ENCODE measurements at places on chromosomes 12 and 14.

- no peak for DNase-seq
Measured at GRCh38 chr14:91244501-91244901, at the start of gene GPR68. Gene GPR68 (minus strand): TSS chr14:91244704. CDS start chr14:91235050, 9,654 bp downstream.

DNA sequence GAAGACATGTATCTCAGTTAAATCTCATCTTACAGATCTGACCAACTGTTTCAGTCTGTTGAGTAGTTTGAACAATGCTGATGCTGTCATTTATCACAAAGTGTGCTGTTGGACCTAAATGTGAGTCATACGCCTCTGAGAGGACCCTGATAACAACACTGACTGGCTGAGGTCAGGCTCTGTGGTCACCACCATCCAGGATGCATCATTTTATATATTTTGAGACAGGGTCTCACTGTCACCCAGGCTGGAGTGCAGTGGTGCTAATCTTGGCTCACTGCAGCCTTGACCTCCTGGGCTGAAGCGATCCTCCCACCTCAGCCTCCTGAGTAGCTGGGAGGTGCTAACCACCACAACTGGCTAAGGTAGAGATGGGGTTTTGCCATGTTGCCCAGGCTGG is 181.0 kb upstream of the RGS6 start:
- DNase-seq, result no peak

- DNase-seq, result peak; percentile 44
Measured at GRCh38 chr14:90383731-90384542, 12.9 kb upstream of the CALM1 start.

DNA sequence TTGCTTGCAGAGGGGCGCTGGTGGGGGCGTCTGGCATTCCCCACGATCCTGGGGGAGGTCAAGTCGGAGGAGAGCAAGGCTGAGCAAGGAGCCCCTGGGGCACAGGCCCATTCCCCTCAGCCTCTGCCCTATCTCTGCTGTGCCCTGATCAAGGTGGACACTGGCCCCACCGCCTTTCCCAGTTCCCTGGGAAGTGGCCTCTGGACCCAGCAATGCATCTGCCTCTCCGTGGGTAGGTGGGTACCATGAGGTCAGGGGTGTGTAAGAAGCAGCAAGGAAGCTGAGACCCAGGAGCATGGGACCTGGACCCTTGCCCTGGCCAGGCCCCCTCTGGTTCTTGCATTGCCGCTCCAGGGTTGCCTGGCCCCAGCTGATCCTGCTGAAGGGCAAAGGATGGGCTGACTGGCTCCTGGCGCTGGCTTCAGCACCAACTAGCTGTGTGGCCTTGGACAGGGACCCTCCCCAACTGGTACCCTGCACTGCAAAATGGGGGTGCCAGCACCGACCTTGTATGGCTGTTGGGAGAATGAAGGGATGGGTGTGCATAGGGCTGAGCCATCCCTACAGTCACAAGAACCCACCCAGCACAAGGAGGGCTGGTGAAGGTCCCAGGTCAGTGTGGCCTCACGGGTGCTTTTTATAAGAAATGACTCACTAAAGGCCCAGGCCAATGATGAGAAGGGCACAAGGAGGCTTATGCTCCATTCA is 19.6 kb downstream of the SLC25A29 start:
- DNase-seq, result no peak

- DNase-seq, result no peak
Measured at GRCh38 chr12:106581543-106582248, 1.1 kb upstream of the RFX4 start.

GRCh38 chr12:28893365-28893764 is 255.7 kb upstream of the FAR2 start:
- DNase-seq, result no peak

DNA sequence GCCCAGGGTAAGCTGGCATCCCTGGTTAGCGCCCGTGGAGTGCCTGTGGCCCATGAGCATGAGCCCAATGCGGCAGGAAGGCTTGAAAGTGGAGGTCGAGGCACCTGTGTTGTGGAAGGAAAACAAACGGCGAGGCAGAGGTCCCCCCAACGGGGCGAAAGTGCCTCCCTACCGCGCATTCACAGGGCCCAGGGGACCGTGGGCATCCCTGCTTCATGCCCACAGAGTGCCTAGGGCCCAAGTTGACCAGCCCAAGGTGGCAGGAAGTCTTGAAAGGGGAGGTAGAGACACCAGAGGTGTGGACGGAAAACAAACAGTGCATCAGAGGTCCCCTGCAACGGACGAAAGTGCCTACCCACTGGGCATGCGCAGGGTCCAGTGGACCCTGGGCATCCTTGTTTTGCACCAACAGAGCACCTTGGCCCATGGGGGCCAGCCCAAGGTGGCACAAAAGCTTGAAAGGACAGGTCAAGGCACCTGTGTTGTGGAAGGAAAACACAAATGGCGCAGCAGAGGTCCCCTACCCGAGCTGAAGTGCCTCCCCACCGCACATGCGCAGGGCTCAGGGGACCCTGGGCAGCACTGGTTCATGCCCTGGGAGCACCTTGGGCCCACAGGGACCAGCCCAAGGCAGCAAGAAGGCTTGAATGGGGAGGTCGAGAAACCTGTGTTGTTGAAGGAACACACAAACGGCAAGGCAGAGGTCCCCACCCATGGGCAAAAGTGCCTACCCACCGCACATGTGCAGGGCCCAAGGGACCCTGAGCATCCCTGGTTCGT is 377.5 kb downstream of the ALG10 start:
- no peak for DNase-seq

- DNase-seq, result no peak
Measured at GRCh38 chr12:99231031-99231430, 416.5 kb upstream of the GARIN6 start.

DNA sequence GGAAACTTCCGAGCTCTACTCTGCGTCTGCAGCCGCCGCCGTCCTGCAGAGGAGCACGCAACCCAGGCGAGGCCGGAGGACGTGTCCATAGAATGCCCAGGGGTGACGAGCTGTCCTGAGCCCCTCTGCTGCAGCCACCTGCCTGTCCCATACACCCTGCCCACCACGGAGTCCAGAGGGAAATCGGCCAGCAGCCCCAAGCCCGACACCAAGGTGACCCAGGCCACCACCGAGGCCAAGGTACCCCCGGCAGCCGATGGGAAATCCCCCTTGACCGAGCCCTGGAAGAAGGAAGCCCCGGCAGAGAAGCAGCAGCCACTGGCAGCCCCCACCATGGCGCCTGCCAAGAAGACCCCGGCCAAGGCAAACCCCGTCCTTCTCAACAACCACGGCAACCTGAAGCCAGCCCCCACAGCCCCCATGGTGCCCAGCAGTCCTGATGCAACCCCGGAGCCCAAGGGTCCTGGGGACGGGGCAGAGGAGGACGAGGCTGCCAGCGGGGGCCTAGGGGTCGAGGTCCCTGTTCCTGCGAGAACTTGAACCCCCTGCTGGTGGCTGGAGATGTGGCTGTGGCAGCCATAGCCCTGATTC is 128.7 kb upstream of the C14orf180 start:
- no peak for DNase-seq

- DNase-seq, result no peak
Measured at GRCh38 chr12:132099739-132100138, 44.4 kb downstream of the DDX51 start.

DNA sequence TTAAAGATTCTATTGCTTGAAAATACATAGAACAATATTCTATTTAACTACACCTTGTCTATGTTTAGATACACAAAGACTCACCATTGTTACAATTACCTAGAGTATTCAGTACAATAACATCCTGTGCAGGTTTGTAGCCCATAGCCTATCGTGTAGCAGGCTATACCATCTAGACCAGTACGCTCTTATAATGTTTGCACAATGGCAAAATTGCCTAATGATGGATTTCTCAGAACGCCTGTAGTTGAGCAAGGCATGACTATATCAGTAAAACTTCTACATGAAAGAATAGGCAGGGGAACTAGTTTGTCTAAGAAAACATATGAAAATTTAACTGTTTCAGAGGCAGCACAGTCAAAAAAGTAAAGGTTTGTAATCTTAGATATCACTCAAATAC is 375.9 kb downstream of the DAD1 start:
- DNase-seq, result no peak

DNA sequence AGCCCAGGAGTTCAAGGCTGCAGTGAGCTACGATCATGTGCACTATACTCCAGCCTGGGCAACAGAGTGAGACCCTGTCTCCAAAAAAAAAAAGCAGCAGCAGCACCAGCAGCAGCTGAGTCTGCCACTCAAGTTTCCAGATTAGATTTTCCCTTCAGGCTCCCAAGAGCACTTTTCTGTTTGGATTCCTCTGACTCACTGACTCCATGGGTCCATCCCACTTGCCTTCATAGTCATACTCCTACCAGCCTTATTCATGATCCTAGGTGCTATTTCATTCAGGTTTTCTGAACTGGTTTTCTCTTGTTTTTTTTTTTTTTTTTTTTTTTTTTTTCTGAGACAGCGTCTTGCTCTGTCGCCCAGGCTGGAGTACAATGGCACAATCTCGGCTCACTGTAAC is 6.8 kb upstream of the TWF1 start:
- DNase-seq, result no peak

DNA sequence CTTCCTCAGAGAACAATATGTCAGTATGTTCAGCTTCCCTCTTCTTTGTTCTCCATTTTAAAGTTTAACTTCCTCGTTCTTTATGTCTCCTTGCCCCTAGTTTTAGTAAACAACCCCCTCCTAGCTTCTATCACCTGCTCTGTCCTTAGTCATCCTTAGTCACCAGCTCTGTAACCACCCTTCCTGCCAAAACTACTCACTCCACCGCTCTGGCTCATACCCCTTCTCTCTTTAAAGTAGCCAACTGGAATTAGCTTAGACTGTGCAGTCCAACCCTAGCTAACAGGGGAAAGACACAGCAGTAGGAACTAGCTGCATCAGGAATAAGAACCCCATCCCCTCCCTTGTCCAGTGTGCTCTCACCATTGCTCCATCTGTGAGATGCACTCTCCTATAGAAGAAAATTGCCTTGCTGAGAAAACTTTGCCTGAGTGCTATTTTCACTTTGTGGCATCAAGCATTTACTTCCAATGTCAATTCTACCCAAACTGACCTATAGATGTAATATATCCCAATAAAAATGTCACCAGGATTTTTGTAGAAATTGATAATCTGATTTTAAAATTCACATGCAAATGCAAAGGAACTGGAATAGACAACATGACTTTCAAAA is 603.2 kb downstream of the C12orf50 start:
- no peak for DNase-seq

DNA sequence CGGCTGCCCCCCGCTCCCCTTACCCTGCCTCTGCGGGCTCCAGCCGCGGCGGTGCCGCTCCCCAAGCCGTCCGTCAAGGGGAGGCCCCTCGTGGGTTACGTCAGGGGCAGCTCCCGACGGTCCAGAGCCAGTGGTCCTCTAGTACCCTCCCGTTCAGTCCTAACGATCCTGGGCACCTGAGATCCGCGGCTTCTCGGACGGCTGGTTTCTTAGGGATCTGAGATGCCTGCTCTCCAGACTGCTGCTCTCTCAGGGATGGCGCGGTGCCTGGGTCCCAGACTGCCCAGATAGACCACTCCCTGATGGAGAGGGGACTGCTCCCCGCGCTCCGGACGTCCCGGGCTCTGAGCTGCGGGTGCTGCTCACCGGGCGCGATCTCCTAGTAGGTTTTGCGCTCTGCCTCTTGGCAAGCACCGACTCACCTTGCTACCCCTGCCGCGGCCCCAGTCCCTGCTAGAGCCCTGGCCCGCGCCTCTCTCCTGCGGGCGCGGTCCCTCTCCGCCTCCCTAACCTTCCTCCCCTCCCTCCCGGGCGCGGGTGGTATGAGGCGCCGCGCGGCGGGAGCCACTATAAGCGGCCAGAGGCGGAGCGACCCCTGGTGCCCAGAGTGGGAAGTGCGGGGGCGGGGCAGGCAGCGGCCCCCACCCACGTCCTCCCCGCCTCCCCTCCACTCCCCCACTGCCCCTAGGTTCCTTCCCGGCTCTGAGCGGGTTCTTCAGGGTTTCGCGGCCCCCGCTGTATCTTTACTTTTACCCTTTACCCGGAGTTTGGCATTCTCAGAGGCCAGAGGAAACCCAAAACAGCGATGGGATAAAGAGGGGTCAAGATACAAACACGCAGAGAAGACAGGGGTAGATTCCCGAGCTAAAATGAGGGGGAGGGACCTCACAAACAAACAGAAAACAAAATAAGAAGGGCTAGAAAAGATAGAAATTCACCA is at the start of gene C1QL4:
C1QL4 (minus strand) TSS at position 544 of the 940 bp plus-strand sequence. CDS start 711 bp downstream, outside the sequence.
- DNase-seq, result peak; percentile 87

DNA sequence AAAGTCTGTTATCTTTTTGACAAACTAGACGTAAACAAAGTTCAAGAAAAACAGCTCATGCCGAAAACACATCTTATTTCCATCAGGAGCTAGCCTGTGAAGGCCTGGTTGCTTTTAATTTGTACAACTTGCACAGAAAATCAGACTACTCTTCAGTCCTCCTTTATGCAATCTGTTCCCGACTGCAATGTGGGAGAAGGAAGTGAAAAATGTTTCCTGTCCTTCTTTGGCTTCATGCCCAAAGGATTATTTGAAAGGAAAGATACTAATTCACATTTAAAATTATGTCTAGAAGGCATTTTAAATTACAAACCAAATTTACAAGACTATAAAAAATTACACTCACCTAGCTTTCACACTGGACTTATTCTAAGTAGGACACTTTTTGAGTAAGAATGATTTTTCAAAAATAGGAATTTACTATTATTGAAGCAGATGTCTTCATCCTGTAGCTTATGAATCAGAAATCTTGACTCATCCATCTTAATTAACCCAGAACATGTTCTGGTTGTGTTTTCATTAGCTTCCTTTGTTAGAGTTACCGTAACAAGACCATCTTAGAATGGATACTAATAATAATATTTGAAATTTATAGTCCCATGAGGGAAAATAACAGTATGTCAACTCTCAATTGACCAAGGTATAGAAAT is 272.6 kb downstream of the PRKD1 start:
- no peak for DNase-seq

DNA sequence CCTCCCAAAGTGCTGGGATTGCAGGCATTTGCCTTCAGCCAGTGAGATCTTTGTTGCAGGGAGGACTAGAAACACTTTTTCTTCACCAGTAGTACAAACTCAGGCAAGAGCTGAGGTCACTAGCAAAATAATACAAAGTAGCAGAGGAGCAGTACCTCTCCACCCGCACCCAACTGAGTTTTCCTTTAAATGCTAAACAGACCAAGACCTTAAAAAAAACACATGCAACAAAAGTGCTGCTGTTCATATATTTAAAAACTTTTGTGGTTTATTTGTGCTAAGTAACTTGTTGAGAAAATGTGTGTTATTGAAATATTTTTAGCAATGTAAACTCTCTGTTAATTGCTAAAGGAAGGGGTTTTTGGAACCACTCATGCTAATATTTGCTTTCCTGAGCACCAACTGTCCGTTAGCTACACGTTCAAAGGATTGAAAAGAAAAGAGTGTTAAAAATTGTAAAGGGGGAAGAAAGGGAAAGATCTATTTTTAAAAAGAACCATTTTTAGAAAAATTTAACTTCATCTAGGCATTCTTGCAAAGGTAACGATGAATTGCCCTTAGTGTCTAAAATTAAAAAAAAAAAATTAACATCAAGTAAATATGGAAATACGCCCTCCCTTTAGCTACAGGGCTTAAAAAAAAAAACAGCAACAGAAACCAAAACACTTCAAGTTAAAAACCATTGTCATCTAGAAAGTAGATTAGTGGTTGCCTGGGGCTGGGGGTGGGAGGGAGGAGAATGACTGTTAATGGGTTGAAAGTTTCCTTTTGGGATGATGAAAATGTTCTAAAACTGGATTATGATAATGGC is 114.0 kb upstream of the KRAS start:
- no peak for DNase-seq

GRCh38 chr12:114580306-114580705 is 103.7 kb downstream of the TBX3 start:
- DNase-seq, result no peak
